ENCODE measurements at places on chromosomes 4 and X. TPM values are rescaled to one million over a fixed set of nuclear protein-coding genes. Genes with fewer than 3 reads are reported as not detected.

Gene DCK
- 34.8 TPM for polyA plus RNA-seq

Gene P2RY10
- polyA plus RNA-seq = 81.7 TPM

Gene XAGE1A
- polyA plus RNA-seq = not detected

Gene USP17L11
- not detected for polyA plus RNA-seq

Gene MAGED4
- 4.8 TPM for polyA plus RNA-seq

Gene ZAR1
- not detected for polyA plus RNA-seq

Gene TLR10
- 24.9 TPM for polyA plus RNA-seq

Gene CLTRN
- 0.35 TPM for polyA plus RNA-seq

Gene SLC6A14
- polyA plus RNA-seq = not detected

Gene TFE3
- 31.1 TPM for polyA plus RNA-seq

Gene NAP1L5
- 1.5 TPM for polyA plus RNA-seq

Gene ZIC3
- polyA plus RNA-seq = not detected

Gene ARHGAP24
- 48.4 TPM for polyA plus RNA-seq

Gene PNMA6A
- polyA plus RNA-seq = 0.12 TPM

Gene TKTL1
- polyA plus RNA-seq = 0.37 TPM

Gene MAML3
- 0.94 TPM for polyA plus RNA-seq

Gene HTR2C
- not detected for polyA plus RNA-seq

Gene SULT1B1
- polyA plus RNA-seq = 0.26 TPM

Gene RBM47
- 5.4 TPM for polyA plus RNA-seq

Gene FGFBP2
- polyA plus RNA-seq = 2.2 TPM

Gene PCSK1N
- not detected for polyA plus RNA-seq

Gene DAPP1
- polyA plus RNA-seq = 82.5 TPM
